Uterus (tissue), 4 donors: ENCODE measurements at places on chromosomes 11 and 22. TPM values are rescaled to one million over a fixed set of nuclear protein-coding genes. Genes with fewer than 3 reads are reported as not detected.

DNA sequence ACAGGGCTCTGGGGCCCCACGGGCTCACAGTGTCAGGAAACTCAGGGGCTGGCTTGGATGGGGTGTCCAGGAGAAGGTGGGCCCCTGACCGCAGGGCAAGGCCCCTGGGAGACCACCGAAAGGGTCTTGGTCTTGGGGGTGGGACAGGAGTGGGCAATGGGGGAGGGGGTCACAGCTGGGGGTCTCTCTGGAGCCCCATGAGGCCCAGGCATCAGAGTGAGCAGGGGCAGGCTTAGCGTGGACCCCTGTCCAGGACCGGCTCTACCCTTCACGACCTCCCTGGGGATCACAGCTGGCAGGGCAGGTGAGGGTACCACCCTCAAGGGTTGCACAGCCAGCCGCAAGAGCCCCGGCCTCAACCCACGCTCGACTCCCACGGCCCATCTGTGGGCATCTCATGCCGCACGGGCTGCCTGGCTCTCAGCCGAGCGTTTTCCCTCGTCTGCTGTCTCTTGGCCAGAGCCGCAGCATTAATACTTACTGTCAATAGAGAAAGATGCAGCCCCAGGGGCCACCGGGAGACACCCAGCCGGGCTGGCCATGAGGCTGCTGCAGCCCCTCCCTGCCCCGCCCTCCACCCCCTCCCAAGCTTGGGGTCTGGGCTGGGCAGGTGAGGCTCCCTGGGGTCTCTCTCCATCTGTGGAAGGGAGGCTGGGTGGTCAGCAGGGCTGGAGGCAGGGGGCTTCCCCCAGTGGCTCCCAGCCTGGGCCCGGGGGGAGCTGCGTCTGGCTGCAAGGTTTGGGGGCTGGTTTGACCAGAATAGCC, 662 bp downstream of the MUC5B start:
- no peaks in the 10 kb centered on the region for H3K27me3 ChIP-seq
- no peaks in the 10 kb centered on the region for H3K4me1 ChIP-seq
- no peaks in the 10 kb centered on the region for H3K36me3 ChIP-seq
- DNase-seq: no peak
- no peak overlapping the region for H3K4me3 ChIP-seq

DNA sequence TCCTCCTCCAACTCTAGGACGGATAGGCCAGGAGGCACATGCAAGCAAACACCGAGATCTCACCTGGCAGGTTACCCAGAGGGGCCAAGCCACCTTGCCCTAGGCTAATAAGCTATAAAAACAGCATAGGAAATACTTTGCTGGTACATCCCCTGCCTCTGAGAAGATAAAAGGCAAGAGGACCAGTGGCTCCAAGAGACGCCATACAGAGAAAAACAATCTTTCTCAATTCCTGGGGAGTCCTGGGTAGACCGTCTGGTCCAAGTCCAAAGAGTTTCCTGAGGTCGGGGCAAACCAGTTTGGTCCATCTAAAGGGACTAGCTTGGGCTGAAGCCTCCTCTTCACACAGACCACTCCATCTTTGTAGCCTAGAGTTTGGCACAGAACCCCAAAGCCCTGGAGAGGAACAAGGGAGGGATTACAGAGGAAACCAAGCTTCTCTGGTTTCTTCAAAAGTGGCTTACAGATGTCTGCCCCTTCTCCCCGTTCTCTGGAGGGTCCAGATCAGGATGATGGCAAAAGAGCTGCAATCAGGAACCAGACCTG, 40.4 kb downstream of the NUMA1 start:
- DNase-seq: no peak
- H3K36me3 ChIP-seq: no peaks in the 10 kb centered on the region
- H3K27me3 ChIP-seq: no peaks in the 10 kb centered on the region

DNA sequence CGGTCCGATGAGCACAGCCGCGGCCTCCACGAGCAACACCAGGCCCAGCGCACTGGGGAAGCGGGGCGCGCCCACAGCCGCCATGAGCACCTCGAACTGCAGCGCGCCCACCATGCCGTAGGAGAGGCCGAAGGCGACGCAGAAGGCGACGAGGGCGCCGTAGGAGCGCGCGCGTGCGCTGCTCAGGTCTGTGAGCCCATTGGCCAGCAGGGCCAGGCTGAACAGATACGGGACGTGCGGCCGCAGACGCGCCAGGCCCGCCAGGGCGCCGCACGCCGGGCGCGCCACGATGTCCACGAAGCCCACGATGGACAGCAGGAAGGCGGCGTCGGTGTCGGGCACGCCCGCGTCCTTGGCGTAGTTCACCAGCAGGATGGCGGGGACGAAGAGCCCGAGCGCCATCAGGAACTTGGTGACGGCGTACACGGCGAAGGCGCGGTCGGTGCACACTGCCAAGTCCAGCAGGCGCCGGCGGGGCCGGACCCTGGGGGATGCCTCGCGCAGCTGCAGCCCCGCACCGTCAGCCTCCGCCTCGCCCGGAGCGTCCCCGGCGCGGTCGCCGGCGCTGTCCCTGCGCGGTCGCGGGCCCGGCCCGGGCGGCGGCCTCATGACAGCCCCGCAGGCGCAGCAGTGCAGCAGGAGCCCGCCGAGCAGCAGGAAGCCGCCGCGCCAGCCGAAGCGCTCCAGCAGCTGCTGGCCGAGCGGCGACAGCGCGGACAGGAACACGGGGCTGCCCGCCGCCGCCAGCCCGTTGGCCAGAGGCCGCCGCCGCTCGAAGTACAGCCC, 2.9 kb downstream of the SLC16A8 start:
- no peaks in the 10 kb centered on the region for H3K36me3 ChIP-seq
- H3K4me1 ChIP-seq: peaks cover 15% of the 10 kb centered on the region
- DNase-seq: no peak
- H3K4me3 ChIP-seq: peak overlapping the region; percentile 17
- peaks cover 11% of the 10 kb centered on the region for H3K27me3 ChIP-seq

GRCh38 chr11:92048415-92048814, 176.2 kb upstream of the FAT3 start:
- H3K27ac ChIP-seq: no peak overlapping the region
- DNase-seq: no peak
- H3K4me3 ChIP-seq: no peak overlapping the region

- H3K4me3 ChIP-seq: no peak overlapping the region
- H3K4me1 ChIP-seq: no peaks in the 10 kb centered on the region
- H3K36me3 ChIP-seq: no peaks in the 10 kb centered on the region
- H3K27me3 ChIP-seq: no peaks in the 10 kb centered on the region
These were observed 9.7 kb upstream of the TCF20 start for GRCh38 chr22:42280140-42280539.

DNA sequence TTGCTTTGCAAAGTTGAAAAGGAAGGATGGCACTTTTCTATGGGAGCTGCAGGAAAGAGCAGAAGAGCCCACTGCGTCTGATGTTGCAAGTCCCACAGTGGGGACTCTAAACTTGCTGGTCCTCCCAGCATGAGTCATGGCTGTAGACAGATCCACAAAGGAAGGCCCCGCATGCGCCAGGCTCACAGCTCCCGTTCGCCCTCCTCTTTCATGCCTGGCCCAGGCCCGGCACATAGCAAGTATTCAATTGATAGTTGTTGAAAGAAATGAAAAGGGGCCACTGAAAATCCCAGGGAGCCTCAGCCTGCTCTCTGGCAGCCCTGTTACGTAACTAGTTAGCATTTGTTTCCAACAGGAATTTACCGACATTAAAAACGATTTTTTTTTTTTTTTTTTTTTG, 18.9 kb downstream of the AP1B1 start:
- no peak overlapping the region for H3K4me3 ChIP-seq
- peak overlapping the region; percentile 63 for H3K27ac ChIP-seq

DNA sequence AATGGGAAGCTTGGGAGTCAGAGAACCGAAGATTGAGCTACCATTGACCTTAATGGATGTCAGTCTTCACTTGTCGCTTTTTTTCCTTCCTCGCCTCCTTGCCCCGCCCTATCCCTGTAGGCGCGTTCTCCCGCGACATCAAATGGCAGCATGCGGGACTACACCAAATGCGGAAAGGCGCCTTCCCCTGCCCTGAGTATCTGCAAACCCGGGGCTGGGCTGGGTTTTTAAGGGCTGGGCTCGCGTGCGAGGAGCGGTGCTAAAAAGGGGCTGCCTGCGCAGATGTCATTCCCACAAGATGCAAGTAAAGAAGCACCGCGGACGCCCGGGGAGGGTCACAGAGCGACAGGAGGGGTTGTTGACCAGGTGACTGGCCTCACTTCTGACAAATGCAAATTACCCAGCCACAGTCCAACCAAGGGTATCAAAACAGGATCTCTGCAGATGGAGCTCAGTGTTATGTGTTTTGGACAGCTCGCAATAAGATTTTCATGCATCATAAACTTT, 4.7 kb upstream of the FAM111B start:
- peak; percentile 14 for DNase-seq
- peaks cover 4% of the 10 kb centered on the region for H3K4me1 ChIP-seq

- no peaks in the 10 kb centered on the region for H3K36me3 ChIP-seq
- peak overlapping the region; percentile 100 for H3K27ac ChIP-seq
- no peak for DNase-seq
- no peaks in the 10 kb centered on the region for H3K27me3 ChIP-seq
- H3K4me1 ChIP-seq: peaks cover 31% of the 10 kb centered on the region
These were observed 6.2 kb upstream of the FTH1 start for GRCh38 chr11:61973476-61974162.

- H3K36me3 ChIP-seq: no peaks in the 10 kb centered on the region
- no peak for DNase-seq
- H3K4me3 ChIP-seq: peak overlapping the region; percentile 49
- no peaks in the 10 kb centered on the region for H3K27me3 ChIP-seq
- H3K4me1 ChIP-seq: no peaks in the 10 kb centered on the region
These were observed 708 bp downstream of the MAML2 start for GRCh38 chr11:96342014-96342960.

GRCh38 chr11:96203567-96204365, 139.2 kb downstream of the MAML2 start:
- H3K4me1 ChIP-seq: no peaks in the 10 kb centered on the region
- no peaks in the 10 kb centered on the region for H3K27me3 ChIP-seq
- no peaks in the 10 kb centered on the region for H3K36me3 ChIP-seq
- no peak for DNase-seq
- no peak overlapping the region for H3K4me3 ChIP-seq
- no peak overlapping the region for H3K27ac ChIP-seq

DNA sequence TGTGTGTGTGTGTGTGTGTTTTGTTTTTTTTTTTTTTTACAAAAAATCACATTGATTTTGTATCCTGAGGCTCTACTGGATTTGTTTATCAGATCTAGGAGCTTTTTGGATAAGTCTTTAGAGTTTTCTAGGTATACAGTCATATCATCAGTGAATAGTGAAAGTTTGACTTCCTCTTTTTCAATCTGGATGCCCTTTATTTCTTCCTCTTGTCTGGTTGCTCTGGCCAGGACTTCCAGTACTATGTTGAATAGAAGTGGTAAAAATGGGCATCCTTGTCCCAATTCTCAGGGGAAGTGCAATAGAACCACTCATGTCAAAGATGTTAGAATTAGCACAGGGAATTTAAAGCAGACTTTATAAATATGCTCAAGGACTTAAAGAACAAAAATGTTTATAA, 32.6 kb upstream of the PRDM11 start:
- no peak overlapping the region for H3K27ac ChIP-seq
- H3K27me3 ChIP-seq: no peaks in the 10 kb centered on the region
- H3K4me3 ChIP-seq: no peak overlapping the region
- DNase-seq: no peak
- no peaks in the 10 kb centered on the region for H3K4me1 ChIP-seq

GRCh38 chr22:46281866-46282678, 14.3 kb downstream of the TTC38 start:
- H3K4me1 ChIP-seq: no peaks in the 10 kb centered on the region
- no peak for DNase-seq
- H3K27me3 ChIP-seq: no peaks in the 10 kb centered on the region
- no peak overlapping the region for H3K4me3 ChIP-seq
- H3K36me3 ChIP-seq: no peaks in the 10 kb centered on the region

GRCh38 chr11:721247-721740, 15.3 kb downstream of the EPS8L2 start:
- no peak overlapping the region for H3K27ac ChIP-seq
- H3K4me3 ChIP-seq: no peak overlapping the region
- no peaks in the 10 kb centered on the region for H3K36me3 ChIP-seq
- no peaks in the 10 kb centered on the region for H3K27me3 ChIP-seq
- DNase-seq: no peak

GRCh38 chr22:43533156-43533530, 121.3 kb downstream of the MPPED1 start:
- no peak for DNase-seq
- no peak overlapping the region for H3K4me3 ChIP-seq
- no peaks in the 10 kb centered on the region for H3K4me1 ChIP-seq
- no peaks in the 10 kb centered on the region for H3K36me3 ChIP-seq

GRCh38 chr11:87255589-87255988, 217.9 kb downstream of the TMEM135 start:
- H3K27me3 ChIP-seq: no peaks in the 10 kb centered on the region
- no peak overlapping the region for H3K4me3 ChIP-seq
- H3K4me1 ChIP-seq: no peaks in the 10 kb centered on the region
- no peaks in the 10 kb centered on the region for H3K36me3 ChIP-seq
- DNase-seq: no peak

- no peak overlapping the region for H3K27ac ChIP-seq
- no peaks in the 10 kb centered on the region for H3K36me3 ChIP-seq
- H3K4me1 ChIP-seq: no peaks in the 10 kb centered on the region
- no peak for DNase-seq
These were observed 2.1 kb downstream of the GAL start for GRCh38 chr11:68686486-68686885.

DNA sequence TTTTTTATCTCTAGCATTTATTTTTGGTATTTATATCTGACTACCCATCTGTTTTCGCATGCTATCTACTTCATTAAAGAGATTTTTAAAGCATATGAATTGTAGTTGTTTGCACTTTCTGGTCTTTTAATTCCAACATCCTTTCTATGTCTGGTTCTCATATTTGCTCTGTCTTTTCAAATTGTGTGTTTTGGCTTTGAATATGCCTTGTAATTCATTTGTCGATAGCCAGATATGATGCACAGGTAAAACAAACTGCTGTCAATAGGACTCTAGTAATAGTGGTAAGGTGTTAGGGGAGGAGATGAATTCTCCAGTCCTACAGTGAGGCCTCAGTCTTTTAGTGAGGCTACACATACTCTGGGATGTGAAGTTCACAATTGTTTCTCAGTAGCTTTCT, 530.8 kb upstream of the CCDC179 start:
- DNase-seq: no peak
- H3K27me3 ChIP-seq: no peaks in the 10 kb centered on the region
- no peak overlapping the region for H3K27ac ChIP-seq

GRCh38 chr11:89321401-89321800, 143.7 kb downstream of the TYR start:
- H3K36me3 ChIP-seq: no peaks in the 10 kb centered on the region
- DNase-seq: no peak
- H3K4me1 ChIP-seq: no peaks in the 10 kb centered on the region
- H3K4me3 ChIP-seq: no peak overlapping the region
- no peaks in the 10 kb centered on the region for H3K27me3 ChIP-seq

- H3K4me3 ChIP-seq: no peak overlapping the region
- no peaks in the 10 kb centered on the region for H3K27me3 ChIP-seq
- no peak for DNase-seq
- H3K27ac ChIP-seq: no peak overlapping the region
- H3K4me1 ChIP-seq: no peaks in the 10 kb centered on the region
These were observed 381.4 kb downstream of the BRD1 start for GRCh38 chr22:49446145-49446758.

GRCh38 chr22:29152045-29152953, 53.4 kb upstream of the EMID1 start:
- H3K27ac ChIP-seq: peak overlapping the region; percentile 41
- no peaks in the 10 kb centered on the region for H3K27me3 ChIP-seq
- no peaks in the 10 kb centered on the region for H3K4me1 ChIP-seq

The HPX gene
- total RNA-seq: 28.6 TPM

The CSF2RB gene
- 7.4 TPM for total RNA-seq

The DNAJB7 gene
- total RNA-seq: not detected

The LYVE1 gene
- 52.5 TPM for total RNA-seq

The PHOX2A gene
- not detected for total RNA-seq

The TRIM48 gene
- not detected for total RNA-seq

The SORL1 gene
- 7.6 TPM for total RNA-seq

The CDC42EP1 gene
- total RNA-seq: 22.0 TPM

The ADORA2A gene
- total RNA-seq: 3.3 TPM

The OR51E1 gene
- total RNA-seq: 0.26 TPM

The SRPRA gene
- total RNA-seq: 34.6 TPM

The PIK3IP1 gene
- 32.1 TPM for total RNA-seq

The TCIRG1 gene
- 162 TPM for total RNA-seq
